ENCODE measurements at places on chromosomes 12 and 14. TPM values are rescaled to one million over a fixed set of nuclear protein-coding genes. Genes with fewer than 3 reads are reported as not detected.

DNA sequence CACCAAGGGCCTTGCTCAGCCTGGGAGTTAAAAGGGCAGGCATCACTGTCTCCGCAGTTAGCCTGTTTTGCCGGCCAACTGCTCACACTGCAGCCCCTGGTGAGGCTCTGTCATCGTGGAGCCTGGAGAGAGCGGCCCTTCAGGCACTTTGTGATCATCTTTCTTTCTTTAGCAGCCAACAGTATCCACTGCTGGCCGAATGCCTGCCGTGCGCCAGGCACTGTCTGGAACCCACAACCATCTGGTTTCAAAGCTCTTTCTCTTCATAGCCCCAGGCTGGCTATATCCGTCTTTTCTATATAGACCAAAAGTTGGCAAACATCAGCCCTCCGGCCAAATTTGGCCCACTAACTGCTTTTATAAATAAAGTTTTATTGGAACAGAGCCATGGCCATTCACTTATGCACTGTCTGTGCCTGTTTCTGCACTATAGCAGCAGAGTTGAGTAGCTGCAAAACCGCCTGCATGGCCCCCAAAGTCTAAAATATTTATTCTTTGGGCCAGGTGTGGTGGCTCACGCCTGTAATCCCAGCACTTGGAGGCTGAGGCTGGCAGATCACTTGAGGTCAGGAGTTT lies 29.5 kb downstream of the SLC8B1 start:
- no peak for DNase-seq

- no peak for DNase-seq
Observed at GRCh38 chr12:122852336-122853275, 17.3 kb downstream of the HIP1R start.

Gene AVPR1A
- total RNA-seq = 0.10 TPM

DNA sequence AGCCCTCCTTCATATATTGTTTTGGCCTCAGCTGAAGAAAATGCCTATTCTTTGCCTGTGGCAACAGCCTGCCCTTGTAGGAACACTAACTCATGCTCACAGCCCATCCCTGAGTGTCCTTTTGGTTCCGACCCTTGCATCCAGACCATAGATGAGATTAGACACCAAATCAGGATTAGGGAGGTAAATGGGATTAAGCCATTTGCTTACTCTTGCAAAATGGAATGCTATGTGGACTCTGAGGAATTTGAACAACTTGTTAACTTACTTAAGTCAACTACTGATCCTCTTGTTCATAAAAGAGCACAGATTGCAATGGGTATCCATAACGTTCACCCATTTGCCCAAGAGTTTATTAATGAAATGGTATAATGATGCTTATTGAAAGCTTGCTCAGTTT lies 27.3 kb downstream of the TSHR start:
- DNase-seq = no peak

GRCh38 chr14:84361476-84361875 lies 1168.5 kb upstream of the FLRT2 start:
- DNase-seq = no peak

- no peak for DNase-seq
Observed at GRCh38 chr12:122145505-122146330, 28.3 kb downstream of the IL31 start.

DNA sequence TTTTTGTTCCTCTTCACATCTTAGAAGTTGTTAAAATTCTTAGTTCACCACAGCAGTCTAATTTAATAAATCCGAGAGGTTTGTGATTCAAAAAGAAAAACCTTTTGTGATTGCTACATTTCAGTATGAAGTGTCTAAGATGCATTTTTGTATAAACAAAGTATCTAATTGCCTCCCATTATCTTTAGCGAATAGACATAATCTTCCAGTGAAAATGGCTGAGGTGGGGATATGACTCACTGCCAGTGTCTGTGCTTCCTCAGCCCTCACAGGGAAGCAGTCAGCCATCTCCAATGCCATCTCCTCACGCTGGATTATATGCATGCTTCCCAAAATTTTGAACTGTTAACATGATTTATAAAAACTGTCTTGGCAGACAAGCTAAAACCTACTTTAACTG lies 7.6 kb downstream of the GCH1 start:
- DNase-seq = no peak

Gene MMP19
- total RNA-seq = not detected

Gene ADAM21
- total RNA-seq = not detected

DNA sequence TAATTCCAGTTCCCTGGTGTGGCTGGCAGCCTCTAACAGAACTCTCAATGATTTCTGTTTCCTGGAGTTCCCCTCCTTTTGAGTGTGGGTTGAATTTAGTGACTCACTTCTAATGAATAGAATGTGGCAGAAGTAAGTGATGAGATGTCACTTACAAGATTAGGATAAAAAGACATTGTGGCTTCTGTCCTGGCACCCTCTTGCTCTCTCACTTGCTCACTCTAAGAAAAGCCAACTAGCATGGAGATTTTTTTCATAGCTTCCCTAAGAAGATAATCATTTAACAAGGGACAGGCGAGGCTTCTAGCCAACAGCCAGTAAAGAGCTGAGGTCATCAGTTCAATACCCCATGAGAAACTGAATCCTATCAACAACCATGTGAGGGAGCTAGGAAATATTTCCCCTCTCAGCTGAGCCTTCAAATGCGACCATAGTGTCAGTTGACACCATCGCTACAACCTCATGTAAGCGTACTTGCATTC lies 156.7 kb downstream of the TMTC3 start:
- no peak for DNase-seq

DNA sequence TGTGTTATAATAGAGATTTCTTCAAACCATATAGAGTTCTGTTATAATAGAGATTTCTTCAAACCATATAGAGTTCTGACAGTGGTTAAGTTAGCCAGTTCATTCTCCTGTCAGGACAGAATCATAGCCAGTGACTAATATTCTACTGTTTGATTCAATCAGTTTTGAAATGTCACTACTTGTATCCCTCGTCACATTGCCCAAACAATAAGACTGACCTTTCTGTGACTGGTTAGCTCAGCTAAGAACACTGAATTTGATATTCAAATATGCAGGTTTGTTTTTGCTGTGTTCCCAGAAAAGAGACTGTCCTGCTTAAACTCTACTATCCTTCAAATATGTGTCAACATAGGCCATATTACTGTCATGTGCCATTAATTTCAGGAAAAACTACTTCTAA lies 74.4 kb downstream of the ALG10B start:
- no peak for DNase-seq

Gene BICDL1
- 29.3 TPM for total RNA-seq

Gene HOXC9
- not detected for total RNA-seq

Data from natural killer cell (primary cell).